ENCODE measurements at places on chromosomes 2 and 18.

- peak; percentile 64 for DNase-seq
Measured at GRCh38 chr18:23498877-23499276, 4.4 kb upstream of the RMC1 start.

GRCh38 chr18:59927246-59927825 lies 27.5 kb downstream of the PMAIP1 start:
- no peak for DNase-seq

DNA sequence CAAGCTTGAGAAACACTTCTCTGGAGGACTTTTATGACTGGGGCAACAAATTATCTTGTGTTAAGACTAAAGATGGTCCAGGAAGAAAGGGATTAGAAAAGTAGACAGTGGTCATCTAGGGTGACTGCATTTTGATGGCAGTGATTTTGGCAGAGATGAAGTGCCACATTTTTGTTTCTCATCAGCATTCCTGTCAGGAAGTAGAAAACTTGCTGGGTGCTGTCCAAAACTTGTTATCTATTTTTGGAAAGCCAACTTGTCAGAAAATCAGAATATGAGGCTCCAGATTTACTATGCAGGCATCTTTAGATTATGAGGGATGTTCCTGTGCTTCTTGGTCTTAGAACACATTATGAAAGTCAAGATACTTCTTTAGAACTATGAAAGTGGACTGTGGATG lies 29.0 kb upstream of the CALCRL start:
- DNase-seq, result peak; percentile 7

DNA sequence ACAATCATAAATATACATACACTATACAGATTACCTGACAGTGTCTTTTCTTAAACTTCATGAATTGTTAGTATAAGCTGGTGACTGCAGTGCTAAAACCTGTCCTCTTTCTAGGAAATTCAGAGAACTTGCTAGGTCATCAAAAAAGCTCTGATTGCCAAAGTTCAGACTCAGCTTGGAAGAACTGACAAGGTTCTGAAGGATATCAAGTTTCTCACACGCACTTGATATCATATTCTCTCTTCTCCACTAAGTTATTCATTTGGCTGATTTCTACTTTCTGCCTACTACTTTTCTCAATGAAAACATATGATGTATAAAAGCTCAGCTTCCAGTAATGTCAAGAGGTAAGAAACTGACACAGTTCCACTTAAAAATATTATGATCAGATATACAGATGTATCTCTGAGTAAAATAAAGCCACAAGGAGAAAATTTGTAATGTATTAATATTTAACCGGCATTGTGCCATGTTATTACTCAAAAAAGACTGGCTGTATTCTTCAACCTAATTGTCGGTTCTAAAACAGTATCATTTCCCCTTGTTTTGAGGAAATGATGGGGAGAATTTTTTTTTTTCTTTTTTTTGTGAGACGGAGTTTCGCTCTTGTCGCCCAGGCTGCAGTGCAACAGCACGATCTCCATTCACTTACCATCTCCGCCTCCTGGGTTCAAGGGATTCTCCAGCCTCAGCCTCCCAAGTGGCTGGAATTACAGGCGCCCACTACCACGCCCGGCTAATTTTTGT lies 2.4 kb downstream of the OSBPL1A start:
- peak; percentile 13 for DNase-seq

DNA sequence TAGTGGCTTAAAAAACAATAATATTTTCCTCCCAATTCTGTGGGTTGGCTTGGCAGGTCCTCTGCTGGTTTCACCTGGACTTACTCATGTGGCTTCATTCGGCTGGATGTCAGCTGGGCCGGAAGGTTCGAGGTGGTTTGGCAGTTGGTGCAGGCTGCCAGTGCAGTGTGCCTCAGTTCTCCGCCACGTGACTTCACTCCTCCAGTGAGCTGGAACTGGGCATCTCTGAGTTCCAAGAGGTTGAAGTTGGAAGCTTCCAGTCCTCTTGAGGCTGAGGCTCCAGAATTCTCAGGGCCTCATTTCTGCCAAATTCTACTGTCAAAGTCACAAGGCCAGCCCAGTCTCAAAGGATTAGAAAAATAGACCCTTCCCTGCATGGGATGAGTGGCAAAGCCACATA lies 83.4 kb upstream of the B3GNT7 start:
- no peak for DNase-seq

DNA sequence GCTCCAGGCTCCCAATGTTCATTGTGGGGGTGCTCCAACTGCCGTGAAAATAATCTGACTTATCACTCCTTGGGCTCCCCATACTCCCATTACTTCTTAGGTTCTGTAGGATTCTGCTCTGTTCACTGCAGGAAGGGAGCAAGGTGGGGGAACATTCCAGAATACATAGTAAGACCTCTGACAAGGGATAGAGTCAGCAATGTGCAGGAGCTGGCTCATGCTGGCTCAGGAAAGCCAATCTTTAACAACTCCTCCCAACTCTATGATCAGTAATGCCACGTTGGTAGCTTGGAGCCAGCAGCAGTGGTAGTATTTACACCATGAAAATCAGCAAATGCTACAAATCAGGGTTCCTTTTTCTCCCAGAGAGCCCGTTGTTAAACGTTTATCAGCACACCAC lies 44.4 kb downstream of the FECH start:
- DNase-seq, result peak; percentile 59

GRCh38 chr2:174117951-174118930 lies 130.1 kb downstream of the OLA1 start:
- DNase-seq, result peak; percentile 92

GRCh38 chr2:236161531-236161930 lies 6.7 kb downstream of the GBX2 start:
- DNase-seq, result no peak

- peak; percentile 47 for DNase-seq
Measured at GRCh38 chr18:76354348-76354747, 140.7 kb downstream of the ZNF516 start.

DNA sequence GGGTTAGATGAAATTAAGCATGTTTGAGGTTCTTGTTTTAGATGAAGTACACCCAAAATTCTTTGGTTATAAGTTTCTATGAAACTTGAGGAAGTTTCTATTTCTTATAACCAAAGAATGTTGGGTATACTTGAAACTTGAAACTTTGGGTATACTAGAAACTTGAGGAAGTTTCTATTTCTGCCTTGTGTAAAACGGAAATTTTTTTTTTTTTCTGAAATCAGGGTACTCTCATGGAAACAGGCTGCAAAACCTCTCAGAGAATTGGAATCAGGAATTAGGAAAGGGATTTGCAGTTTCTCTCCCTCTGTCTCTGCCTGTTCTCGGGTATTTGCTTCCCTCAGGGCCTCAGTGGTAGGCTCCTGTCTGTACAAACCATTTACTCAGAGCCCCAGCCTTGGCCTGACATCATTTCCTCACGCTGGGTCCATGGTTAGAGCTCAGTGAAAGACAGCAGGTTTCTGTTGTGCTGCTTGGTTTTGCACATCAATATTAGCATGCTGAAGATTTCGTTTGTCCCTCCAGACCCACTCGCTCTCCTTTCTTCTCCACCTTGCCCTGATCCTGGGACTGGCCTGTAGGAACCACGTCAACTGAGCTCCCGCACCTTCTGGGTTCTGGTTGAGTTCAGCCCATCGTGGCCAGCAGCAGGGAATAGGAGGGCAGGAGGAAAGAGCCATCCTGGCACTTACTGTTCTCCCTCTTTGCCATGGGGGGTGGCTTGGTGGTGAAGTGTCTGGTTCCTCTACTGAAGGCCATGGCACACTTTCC lies 106.4 kb downstream of the POLR1A start:
- DNase-seq, result peak; percentile 77

DNA sequence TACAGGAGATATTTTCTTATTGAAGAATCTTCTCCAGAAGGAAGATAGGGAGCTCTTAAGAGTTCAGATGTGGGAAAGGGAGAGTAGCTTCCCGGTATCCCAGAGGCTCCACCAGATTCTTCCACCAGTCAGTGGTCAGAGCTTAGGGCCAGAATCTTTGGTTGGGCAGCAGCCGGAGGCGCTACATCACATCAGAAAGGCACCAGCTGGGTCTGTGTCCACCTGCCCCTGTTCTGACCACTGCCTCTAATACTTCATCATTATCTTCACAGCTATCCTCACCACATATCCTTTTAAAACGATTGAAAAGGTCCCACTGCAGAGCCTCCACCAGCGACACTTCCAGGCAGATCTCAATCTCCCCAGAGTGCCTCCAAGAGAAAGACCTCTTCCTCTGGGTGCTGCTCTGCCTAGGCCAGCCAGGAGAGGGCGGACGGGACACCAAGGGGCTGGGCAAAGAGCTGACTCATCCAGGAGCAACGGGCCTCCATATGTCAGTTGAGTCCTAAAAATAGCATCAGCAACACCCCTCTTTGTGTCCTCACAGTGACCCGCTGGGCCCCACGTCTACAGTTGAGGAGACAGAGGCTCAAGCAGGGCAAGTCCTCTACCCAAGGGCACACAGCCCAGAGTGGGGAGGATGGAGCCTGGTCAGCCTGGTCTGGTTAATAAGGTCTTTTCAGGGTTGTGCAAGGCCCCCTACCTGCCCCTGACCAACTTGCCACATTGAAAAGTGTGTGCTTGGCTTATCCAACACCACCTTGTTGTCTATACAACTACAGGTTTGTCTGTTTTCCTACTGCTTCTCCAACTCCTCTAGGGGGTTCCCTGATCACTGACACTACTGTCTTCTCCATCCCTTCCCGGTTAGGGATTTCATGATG lies 81.2 kb downstream of the ADD2 start:
- DNase-seq, result peak; percentile 94

Data from fibroblast of skin of right quadriceps (primary cell).